NCI-H2171 (cell line): ENCODE measurements at places on chromosomes 13 and 19.

GRCh38 chr13:67080351-67080750 lies 149.8 kb downstream of the PCDH9 start:
- no peak for DNase-seq

DNA sequence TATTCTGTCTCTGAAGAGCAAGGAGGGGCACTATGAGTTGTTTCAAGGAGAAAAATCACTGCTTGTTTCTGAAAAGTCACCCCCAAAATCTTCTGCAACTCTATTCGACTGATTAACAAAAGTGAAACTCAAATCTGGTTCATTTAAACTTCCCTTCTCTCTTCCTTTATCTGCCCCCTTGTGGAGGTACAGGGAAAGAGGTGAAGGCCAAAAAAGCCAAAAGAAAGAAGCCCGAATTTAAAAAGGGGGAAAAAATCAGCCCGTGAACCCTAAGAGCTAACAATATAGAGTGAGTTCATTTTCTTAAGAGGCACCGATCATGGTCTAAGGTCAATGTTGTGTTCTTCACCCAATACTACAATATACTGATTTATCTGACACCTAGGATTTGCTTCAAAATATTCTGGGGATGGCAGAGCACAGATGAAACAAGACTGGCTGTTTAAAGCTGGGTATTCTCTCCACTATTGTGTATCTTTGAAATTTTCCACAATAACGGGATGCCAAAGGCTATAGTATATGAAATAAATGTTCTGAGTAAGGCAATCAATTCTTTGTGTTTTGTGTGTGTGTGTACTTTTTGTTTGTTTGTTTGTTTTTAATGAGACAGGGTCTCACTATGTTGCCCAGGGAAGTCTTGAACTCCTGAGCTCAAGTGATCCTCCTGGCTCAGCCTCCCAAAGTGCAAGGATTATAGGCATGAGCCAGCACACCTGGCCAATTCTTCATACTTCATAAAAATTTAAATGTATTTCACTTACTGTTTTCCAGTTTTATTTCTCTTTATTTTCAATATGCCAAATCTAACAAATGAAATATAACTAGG lies 55.0 kb upstream of the EEF1AKMT1 start:
- no peak for DNase-seq

DNA sequence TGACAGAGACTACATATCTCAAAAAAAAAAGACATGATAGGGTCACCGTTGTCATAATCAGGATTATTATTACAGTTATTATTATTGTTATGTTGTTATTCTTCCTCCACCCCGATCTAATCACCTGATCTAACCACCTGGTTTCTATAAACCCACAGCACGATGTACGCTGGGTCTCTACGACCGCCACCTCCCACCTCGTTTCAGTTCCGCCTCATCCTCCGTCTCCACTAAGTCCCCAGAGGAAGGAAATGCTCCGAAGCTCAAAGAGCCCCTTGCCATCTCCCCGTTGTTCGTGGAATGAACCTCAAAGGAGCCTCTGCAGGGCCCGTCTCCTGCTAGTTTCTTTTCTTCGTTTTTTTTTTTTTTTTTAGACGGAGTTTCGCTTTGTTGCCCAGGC lies 15.9 kb upstream of the MEIS3 start:
- DNase-seq: no peak

DNA sequence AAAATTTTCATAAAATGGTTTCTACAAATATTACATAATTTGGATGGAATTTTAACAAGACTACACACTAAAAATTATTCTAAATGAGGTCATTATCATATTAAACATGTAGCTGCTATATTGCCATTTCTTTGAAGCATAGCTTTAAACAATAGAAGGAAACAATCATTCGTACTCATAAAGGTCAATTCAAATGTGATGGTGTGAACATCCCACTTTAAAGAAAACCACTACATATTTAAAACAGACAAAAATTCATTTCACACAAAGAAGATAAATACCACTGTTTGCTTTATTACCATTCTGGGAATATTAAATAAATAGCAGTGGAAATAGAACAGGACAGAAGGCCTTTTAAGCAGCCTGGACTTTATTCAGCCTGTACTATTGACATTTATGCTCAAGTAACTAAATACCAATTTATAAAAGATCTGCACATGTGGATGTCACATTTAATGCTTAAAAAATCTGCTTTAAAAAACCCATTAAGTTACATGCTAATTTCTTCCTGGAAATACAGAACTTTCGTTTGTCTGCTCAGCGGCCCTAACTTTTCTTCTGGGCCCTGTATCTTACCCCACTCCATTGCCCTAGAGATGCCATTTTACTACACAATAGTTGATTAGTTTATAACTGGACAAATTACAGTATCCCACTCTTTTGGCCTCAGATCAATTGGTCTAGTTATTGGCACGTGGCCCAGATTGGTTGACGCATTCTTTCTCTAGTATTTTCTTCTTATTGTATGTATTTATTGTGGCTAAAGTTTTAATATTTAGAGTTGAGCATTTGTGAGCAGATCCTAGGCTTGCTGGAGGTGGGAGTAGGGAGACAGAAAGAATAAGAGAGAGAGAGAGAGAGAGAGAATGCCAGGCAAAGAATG lies 215.1 kb upstream of the SPRY2 start:
- no peak for DNase-seq

GRCh38 chr13:109881961-109882558 lies 95.7 kb upstream of the IRS2 start:
- DNase-seq: no peak

- no peak for DNase-seq
Observed at GRCh38 chr13:50810998-50811397, 32.5 kb downstream of the DLEU7 start.

DNA sequence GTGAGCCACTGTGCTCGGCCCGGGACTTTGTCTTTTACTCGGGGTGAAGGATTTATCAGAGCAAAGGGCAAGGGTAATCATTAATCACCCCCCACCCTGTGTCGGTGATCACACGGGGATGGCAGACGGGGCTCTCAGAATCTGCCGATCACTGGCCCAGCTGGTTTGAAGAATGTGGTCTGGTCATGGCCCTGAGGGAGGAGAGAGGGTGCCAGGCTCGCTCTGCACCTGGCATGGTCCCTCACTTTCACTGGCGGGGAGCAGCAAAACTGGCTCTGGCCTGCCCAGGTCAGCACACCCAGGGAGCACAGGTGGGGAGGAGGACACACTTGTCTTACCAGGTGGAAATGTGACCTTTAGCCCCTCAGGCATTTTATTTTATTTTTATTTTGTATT lies 10.2 kb downstream of the REEP6 start:
- no peak for DNase-seq

DNA sequence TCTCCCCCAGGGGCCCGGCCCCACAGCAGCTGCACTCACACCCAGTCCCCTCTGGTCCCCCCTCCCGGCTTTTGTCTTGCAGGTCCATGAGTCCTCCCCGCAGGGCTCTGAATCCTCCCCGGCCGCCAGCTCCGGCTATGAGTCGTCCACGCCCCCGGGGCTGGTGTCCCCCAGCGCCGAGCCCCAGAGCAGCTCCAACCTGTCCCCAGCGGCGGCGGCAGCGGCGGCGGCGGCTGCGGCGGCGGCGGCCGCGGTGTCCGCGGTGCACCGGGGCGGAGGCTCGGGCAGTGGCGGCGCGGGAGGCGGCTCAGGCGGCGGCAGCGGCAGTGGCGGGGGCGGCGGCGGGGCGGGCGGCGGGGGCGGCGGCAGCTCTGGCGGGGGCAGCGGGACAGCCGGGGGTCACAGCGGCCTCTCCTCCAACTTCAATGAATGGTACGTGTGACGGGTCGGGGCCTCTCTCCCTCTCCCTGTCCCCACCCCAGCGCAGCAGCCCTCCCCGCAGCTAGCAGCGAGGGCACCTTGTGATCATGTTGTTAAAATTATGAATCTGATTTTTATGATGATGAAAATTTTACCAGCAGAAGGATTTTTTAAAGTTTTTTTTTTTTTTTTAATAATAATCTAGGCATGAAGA lies 3.8 kb downstream of the ZIC2 start:
- peak; percentile 24 for DNase-seq

- no peak for DNase-seq
Observed at GRCh38 chr13:110723598-110723997, 10.1 kb downstream of the ING1 start.

DNA sequence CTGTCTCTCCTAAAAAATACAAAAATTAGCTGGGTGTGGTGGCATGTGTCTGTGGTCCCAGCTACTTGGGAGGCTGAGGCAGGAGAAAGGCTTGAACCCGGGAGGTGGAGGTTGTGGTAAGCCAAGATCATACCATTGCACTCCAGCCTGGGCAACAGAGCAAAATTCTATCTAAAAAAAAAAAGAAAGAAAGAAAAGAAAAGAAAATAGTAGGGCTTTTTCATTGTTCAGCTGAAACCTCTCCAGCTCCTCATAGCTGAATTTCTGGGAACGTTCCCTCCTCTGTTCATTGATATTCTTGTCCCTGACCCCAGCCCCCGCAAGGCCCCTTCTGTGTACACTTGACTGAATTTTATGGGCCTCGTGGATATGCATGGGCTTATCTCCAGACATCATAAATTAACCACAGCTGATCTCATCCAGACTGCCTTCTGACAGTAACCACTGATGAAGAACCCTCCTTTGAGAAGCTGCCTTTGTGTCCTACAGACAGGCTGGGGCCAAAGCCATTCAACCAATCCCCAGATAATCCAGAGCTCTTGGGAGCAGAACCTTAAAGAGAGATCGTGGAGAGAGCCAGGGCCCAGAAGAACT lies at the start of gene ELSPBP1:
Gene ELSPBP1 (plus strand): TSS at position 424 of the 594 bp plus-strand sequence. CDS start 14,036 bp downstream, outside the sequence.
- no peak for DNase-seq

DNA sequence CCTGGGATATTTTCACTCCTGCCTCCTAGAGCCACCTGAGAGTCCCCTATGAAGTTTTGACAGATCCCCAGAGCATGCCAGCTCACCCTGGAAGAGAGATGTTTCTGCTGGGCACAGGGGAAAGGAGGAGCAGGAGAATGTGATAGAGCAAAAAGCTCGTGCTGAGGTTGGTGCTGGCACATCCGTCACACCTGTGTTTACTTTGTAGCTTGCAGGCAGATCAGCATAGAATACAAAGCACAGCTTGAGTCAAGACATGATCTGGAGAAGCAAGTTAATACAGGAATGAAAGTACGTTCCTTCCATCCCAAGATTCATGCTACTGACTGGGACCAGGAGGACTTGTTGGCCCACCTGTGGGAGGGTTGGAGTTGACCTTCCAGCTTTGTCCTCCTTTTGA lies 46.1 kb downstream of the HSPH1 start:
- no peak for DNase-seq

DNA sequence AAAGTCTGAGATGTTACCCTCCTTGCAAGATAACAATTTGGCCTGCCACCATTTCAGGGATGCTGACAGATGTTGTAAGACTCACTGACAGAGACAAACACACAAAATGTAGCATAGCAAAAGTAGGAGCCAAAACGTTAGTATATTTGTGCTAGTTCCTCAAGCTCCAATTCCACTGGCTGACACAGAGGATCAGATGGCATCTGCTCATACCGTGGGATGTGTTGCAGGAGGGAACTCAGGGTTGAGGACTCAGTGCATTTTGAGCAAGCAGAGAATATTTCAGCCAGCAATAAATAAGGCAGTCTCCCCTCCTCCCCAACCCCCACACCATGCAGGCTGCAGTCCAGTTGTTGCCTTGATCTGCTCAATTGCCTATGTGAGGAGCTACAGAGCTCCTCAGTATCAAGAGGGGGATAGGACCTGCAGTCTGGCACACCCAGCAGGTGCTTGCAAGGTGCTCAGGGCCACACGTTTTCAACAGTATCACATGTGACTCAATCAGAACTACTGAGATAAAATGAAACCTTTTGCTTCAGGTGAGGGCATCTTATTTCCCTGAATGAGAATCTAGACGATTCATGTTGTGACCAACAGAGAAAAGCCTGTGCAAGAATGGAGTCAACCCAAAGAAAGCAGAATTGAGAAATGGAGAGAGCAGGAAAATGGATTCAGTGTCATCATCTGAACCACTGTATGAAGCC lies 23.6 kb upstream of the LRCH1 start:
- no peak for DNase-seq

GRCh38 chr19:40982594-40983101 lies 8.4 kb upstream of the CYP2B6 start:
- DNase-seq: no peak

DNA sequence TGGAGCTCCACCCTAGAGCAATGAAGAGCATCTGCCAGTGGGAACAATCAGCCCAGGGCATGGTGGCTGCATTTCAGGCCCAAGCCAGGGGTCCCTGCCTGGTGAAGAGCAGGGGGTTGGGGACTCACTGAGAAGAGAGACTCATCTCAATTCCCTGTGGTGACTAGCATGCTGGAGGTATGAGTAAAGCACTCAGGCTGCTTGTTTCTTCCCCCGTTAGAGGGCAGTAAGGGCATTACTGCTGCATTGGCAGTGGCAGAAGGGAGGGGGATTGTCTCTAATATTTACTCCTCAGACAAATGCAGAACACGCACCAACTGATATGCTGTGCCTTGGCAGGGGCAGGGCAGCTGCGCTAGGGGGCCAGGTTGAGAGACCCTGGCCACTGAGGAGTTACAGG lies 329.1 kb downstream of the SLITRK5 start:
- DNase-seq: no peak

DNA sequence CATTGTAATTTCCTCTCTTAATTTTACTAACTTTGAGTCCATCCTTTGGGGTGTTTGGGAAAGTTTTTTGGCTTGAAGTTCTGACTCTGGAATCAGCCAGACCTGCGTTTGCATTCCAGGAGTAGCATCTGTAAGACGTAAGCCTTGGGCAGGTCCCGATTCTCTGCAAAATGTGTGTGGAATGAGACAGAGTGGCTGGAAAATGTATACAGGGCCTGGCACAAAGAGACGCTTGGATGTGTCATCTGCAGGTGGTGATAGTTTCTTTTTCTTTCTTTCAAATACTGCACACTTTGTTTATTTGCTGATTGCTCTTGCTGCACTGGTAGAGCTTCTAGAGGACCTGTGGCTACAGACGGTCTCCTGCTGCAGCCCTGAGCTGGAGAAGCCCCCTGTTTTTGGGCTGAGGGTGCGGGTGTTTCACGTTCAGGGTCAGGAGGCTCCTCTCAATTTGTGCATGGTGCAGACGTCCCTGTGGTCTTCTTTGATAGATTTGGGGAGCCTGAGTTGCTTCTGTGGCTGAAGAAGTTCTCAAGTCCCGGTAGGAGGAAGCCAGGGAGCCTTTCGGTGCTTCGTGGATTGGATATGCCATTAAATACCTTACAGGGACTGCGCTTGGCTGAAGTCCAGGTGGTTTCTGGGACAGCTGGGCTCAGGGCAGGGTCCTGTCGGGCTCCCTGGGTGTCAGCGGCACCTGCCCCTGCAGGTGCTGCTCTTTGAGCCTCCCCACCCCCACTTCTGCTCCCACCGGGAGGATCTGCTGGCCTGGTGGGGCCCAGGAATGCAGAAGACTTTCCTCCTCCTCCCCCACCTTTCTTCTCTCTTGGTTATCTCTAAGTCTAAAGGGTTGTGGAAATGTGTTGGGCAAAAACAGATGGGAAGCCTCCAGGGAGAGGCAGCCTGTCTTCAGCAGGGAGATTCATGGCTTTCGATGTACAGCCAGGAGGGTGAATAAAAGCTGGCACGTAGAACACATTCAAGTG lies 44.0 kb upstream of the GAS6 start:
- DNase-seq: peak; percentile 89
